Natural killer cell (primary cell): ENCODE measurements at places on chromosomes 13 and 19.

GRCh38 chr19:10876459-10877240 lies 5.3 kb downstream of the CARM1 start:
- no peak for DNase-seq

- no peak for DNase-seq
Observed at GRCh38 chr13:41411060-41411459, 46.3 kb upstream of the RGCC start.

DNA sequence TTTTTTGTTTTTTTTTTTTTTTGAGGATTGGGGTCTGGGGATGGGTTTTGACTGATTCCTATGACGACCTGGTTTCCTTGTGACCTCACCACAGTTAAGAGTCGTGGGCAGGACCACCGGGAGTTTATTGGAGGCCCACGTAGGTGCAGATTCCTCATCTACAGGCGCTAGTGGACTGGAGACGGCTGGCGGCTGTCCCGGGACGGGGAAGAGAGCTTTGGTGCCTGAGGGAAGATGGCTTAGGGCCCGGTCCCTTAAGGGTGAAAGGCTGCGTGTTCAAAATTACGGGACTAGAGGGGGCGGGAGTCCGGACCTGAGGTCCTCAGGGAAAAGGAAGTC lies 682 bp upstream of the TEAD2 start:
- DNase-seq = no peak

DNA sequence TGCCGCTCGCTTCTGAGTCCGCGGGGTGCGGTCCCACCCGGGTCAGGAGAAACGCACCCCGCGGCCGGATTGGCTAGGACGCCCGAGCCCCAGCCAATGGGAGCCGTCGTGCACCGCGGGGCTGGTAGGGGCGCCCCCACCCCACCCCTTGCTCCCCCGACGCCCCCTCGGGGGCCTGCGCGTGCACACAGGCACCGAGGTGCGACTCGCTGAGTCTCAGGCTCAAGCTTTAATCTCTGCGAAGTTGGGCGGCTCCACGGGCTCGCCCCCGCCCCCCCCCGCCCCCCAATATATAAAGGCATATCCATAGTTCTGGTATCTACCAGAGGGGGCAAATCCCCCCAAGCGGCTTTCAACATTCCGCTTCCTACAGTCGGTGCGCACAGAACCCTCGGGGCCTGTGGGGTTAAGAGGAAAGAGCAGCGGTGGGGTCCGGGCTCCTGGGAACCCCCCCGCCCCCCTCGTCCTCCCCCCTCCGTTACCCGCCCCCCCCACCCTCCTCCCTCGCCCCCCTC lies at the start of gene COX6B2:
Gene COX6B2 (minus strand): TSS at position 22 of the 515 bp plus-strand sequence. CDS start 198 bp downstream, outside the sequence.
- DNase-seq = no peak

GRCh38 chr19:31181535-31181934 lies 167.7 kb downstream of the TSHZ3 start:
- DNase-seq = no peak

GRCh38 chr13:40317980-40318327 lies 348.5 kb downstream of the FOXO1 start:
- DNase-seq = peak; percentile 15

DNA sequence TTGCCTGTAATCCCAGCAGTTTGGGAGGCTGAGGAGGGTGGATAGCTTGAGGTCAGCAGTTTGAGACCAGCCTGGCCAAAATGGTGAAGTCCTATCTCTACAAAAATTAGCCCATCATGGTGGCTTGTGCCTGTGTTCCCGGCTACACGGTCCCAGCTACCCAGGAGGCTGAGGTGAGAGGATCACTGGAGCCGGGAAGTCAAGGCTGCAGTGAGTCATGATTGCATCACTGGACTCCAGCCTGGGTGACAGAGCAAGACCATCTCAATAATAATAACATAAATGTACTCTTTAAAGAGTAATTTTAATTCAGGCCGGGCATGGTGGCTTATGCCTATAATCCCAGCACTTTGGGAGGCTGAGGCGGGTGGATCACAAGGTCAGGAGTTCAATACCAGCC lies 38.7 kb downstream of the SKA3 start:
- DNase-seq = no peak

DNA sequence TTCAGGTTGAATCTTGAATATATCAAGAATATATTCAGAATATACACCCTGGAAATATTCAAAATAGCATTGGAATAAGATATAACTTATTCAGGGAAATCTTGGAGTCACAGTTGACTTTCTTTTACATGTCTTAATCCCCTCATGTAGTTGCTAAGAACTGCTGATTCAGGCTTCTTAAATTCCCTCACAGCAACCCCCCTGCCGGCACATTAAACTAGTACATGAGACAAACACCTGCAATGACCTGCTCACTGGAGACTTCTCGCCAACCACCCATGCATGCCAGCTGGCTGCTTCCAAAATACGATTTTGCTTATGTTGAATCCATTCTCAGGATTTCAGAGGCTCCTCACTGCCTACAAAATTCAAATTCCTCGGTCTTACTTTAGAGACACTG lies 997.1 kb downstream of the EFNB2 start:
- no peak for DNase-seq

GRCh38 chr19:48772503-48772953 lies 17.2 kb downstream of the FGF21 start:
- DNase-seq = no peak

- no peak for DNase-seq
Observed at GRCh38 chr19:46859637-46860124, 1.1 kb upstream of the ARHGAP35 start.

DNA sequence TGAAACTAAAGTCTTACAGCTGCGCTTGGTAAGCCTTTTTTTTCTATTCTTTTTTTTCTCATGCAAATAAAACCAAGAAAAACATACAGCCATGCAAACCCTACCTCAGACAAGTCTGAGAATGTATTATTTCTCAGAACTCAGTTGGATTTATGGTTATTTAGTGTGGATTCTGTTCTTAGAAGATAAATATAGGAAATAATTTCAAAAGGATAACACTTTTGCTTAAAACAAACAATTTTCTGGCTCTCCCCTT lies 40.7 kb upstream of the TNFSF11 start:
- no peak for DNase-seq
